ENCODE measurements at places on chromosomes 16 and 17.

DNA sequence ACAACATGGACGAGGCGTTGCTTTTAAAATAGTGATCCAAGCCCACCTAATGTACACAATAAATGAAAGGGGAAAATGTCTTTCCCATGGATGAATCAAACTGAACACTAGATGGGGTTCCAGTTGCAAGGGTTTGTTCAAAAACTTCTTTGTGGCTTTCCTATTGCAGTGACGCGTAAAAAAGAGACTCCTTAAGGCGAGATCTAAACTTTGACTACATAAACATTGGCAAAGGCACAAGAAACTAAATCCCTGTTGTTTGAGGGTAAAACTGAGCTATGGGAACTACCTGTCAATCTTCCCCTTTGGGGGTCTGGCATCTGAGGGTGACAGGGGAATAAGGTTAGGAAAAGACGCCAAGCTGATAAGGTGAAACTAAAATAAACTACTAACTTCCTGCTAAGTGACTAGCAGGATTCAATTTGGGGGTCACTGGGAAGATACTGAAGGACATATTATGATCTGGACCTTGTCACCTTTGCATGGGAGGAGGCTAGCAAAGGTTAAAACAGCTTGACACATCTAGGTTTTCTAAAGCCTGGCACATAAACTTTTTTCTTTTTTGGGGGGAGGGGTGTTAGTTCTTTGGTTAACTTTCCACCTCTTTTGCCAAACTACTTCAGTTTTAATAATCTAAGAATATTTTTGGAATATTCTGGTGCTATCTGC is 4.7 kb downstream of the SALL1 start:
- H3K27ac ChIP-seq, result no peak overlapping the region
- no peak overlapping the region for H3K4me3 ChIP-seq
- H3K4me1 ChIP-seq, result no peaks in the 10 kb centered on the region
- no peak for DNase-seq

GRCh38 chr16:81128726-81129524 is 32.7 kb upstream of the GCSH start:
- no peak overlapping the region for H3K27ac ChIP-seq
- H3K4me1 ChIP-seq, result no peaks in the 10 kb centered on the region
- no peaks in the 10 kb centered on the region for H3K36me3 ChIP-seq
- H3K4me3 ChIP-seq, result no peak overlapping the region

DNA sequence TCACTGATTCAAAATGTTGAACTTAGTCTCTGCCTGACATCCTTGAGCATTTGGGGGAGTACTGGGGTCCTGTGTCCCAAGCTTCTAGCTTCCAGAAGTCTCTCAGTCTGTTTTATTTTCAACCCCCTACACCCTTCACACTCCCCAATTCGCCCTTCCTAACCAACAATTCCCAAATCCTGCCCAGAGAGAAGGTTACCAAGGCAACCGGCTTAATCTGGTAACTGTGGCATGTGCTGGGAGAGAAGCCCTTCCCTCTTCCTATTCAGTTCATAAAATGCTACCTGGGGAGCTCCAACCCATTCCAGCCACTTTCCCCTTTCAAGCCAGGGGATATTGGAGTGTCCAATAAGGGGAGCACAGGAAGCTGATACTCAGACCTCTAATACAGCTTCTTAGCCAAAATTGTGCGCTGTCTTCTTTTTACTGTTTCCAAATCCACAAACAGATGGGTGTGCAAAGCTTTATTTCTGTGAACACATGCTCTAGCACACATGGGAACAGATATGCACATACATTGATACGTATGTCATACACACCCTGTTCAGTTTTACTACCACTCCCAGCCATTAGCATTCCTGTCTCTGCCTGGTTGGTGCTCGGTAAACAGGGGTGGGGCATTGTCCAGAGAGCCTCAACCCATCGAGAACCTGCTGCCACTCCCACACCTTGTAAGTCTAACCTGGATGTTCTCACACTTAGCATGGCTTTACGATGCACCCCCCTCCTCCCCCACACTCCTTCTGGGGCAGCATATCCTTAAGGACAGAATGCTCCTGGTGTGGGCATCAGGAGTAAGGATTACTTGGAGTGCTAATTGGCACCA is 1.1 kb upstream of the RAPGEFL1 start:
- H3K36me3 ChIP-seq, result peaks cover 34% of the 10 kb centered on the region
- no peak overlapping the region for H3K27ac ChIP-seq
- H3K4me1 ChIP-seq, result peaks cover 9% of the 10 kb centered on the region
- H3K4me3 ChIP-seq, result no peak overlapping the region
- DNase-seq, result no peak

GRCh38 chr17:78338486-78339259 is 21.2 kb downstream of the SOCS3 start:
- DNase-seq, result no peak
- H3K4me1 ChIP-seq, result peaks cover 30% of the 10 kb centered on the region
- peaks cover 15% of the 10 kb centered on the region for H3K36me3 ChIP-seq
- peak overlapping the region; percentile 68 for H3K27ac ChIP-seq

DNA sequence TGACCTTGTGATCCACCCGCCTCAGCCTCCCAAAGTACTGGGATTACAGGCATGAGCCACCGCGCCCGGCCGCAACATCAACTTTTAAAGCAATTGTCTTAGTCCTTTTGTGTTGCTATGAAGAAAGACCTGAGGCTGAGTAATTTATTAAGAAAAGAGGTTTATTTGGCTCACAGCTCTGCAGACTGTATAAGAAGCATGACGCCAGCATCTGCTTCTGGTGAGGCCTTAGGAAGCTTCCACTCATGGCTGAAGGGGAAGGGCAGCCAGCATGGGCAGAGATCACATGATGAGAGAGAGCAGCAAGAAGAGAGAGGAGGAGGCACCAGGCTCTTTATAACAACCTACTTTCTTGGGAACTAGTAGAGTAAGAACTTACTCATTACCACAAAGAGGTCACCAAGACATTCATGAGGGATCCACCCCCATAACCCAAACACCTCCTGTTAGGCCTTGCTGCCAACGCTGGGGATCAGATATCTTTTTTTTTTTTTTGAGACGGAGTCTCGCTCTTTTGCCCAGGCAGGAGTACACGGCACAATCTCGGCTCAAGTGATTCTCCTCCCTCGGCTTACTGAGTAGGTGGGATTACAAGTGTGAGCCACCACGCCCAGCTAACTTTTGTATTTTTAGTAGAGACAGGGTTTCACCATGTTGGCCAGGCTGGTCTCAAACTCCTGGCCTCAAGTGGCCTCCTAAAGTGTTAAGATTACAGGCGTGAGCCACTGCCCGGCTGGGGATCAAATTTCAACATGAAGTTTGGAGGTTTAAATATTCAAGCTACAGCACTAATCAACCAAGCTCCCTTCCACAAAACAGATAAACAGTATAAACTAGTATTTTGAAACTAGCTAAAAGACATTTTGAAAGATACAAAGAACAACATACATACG is 21.4 kb upstream of the GPT2 start:
- no peak overlapping the region for H3K4me3 ChIP-seq
- H3K36me3 ChIP-seq, result peaks cover 7% of the 10 kb centered on the region
- peaks cover 6% of the 10 kb centered on the region for H3K27me3 ChIP-seq
- peaks cover 2% of the 10 kb centered on the region for H3K4me1 ChIP-seq
- no peak for DNase-seq

- peak overlapping the region; percentile 71 for H3K4me3 ChIP-seq
- H3K4me1 ChIP-seq, result peaks cover 71% of the 10 kb centered on the region
- DNase-seq, result no peak
Observed at GRCh38 chr17:40343219-40344119, 21.1 kb downstream of the GJD3 start.

GRCh38 chr17:38907930-38908675 is 17.3 kb upstream of the LASP1NB start:
- peaks cover 32% of the 10 kb centered on the region for H3K4me1 ChIP-seq
- no peak for DNase-seq
- H3K4me3 ChIP-seq, result no peak overlapping the region
- no peaks in the 10 kb centered on the region for H3K27me3 ChIP-seq
- peaks cover 77% of the 10 kb centered on the region for H3K36me3 ChIP-seq
- peak overlapping the region; percentile 80 for H3K27ac ChIP-seq

GRCh38 chr16:31143011-31143693 is 6.7 kb downstream of the PRSS36 start:
- peaks cover 4% of the 10 kb centered on the region for H3K4me1 ChIP-seq
- H3K27ac ChIP-seq, result no peak overlapping the region
- DNase-seq, result no peak
- peaks cover 6% of the 10 kb centered on the region for H3K36me3 ChIP-seq
- H3K4me3 ChIP-seq, result peak overlapping the region; percentile 68

DNA sequence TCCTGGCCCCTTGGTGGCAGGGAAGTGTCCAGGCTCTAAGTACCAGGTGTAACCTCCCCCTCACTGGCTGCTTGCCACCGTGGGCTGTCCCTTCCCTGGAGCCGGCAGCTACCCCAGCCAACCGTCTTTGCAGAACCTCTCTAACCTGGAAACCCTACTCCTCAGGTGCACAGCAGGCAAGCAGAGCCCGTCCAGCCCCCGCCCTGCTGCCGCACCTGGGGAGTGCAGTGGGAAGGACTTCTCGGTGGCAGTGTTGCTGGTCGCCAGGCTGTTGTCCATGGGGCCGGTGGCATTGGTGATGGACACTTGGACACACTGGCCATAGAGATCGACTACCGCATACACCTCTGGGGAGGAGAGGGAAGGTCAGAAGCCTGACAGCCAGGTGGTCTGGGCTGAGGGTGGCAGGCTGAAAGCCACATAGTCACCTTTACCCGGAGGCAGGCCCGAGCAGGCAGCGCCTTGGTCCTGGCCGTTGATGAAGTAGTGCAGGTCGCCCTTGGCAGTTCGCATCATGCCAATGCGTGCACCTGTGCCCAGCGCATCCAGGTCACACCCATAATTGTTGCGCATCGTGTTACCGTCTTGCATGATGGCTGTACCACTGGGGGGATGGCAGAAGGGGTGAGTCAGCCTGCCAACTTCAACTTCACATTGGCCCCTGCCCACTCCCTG is 6.5 kb downstream of the NEURL4 start:
- peaks cover 20% of the 10 kb centered on the region for H3K36me3 ChIP-seq
- DNase-seq, result no peak
- no peak overlapping the region for H3K27ac ChIP-seq
- H3K4me3 ChIP-seq, result no peak overlapping the region
- no peaks in the 10 kb centered on the region for H3K27me3 ChIP-seq

GRCh38 chr16:86970279-86970678 is 346.9 kb downstream of the C16orf95 start:
- no peaks in the 10 kb centered on the region for H3K4me1 ChIP-seq
- no peak for DNase-seq
- peaks cover 41% of the 10 kb centered on the region for H3K27me3 ChIP-seq
- no peaks in the 10 kb centered on the region for H3K36me3 ChIP-seq
- no peak overlapping the region for H3K27ac ChIP-seq

- H3K36me3 ChIP-seq, result peaks cover 5% of the 10 kb centered on the region
- no peak overlapping the region for H3K27ac ChIP-seq
- DNase-seq, result no peak
- H3K4me3 ChIP-seq, result no peak overlapping the region
- peaks cover 4% of the 10 kb centered on the region for H3K4me1 ChIP-seq
- H3K27me3 ChIP-seq, result no peaks in the 10 kb centered on the region
Observed at GRCh38 chr17:76003915-76004314, 3.3 kb downstream of the CDK3 start.

DNA sequence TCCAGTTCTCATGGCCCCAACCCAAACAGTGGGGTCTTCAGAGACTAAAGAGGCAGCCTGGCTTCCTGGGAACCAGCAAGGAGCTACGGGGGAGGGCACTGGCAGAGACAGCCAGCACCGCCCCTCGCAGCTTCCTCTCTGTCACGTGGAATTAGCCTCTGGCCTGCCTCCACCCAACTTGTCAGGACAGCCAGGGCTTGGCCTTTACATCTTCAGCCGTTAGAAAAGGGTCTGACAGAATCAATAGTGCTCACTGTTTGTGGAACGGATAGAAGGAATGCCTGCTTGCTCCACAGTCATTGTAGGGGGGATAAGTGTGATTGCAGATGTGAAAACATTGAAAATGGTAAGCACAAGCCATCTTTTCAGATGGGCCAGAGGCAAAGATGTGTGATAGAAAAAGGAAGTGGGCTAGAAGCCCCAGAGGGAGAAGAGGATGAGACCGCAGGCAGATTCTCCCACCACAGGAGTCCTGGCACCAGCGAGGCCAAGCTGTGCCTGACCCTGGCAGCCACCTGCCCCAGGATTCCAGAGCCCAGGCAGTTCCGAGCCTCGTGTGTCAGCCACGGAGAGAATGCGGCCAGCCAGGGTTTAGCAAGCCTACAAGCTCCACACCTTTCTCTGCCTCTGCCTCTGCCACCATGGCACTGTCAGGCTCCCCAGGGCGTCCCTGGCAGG is 18.6 kb downstream of the GRIN2C start:
- H3K4me3 ChIP-seq, result no peak overlapping the region
- no peak overlapping the region for H3K27ac ChIP-seq
- peaks cover 6% of the 10 kb centered on the region for H3K36me3 ChIP-seq
- H3K27me3 ChIP-seq, result peaks cover 18% of the 10 kb centered on the region
- DNase-seq, result no peak

DNA sequence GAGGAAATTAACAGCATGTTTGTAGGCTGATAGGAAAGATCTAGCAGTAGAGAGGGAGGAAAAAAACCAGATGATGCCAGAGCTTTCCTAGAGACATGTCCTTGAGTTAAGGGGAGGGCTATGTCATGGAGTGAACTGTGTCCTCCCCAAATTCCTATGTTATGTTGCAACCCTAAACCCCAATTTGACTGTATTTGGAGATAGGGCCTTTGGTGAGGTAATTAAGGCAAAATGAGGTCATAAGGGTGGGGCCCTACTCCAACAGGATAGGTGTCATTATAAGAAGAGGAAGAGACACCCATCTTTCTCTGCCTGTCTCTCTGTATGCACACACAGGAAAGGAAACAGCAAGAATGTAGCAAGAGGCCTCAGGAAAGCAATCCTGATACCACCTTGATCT is 195.3 kb upstream of the AXIN2 start:
- H3K27me3 ChIP-seq, result no peaks in the 10 kb centered on the region
- H3K27ac ChIP-seq, result no peak overlapping the region
- H3K36me3 ChIP-seq, result no peaks in the 10 kb centered on the region

GRCh38 chr16:69056421-69056820 is 49.0 kb upstream of the HAS3 start:
- no peaks in the 10 kb centered on the region for H3K27me3 ChIP-seq
- H3K27ac ChIP-seq, result no peak overlapping the region
- H3K36me3 ChIP-seq, result peaks cover 2% of the 10 kb centered on the region

GRCh38 chr17:61029181-61029580 is 351.5 kb downstream of the BCAS3 start:
- H3K27me3 ChIP-seq, result no peaks in the 10 kb centered on the region
- no peak overlapping the region for H3K27ac ChIP-seq
- H3K36me3 ChIP-seq, result no peaks in the 10 kb centered on the region
- H3K4me3 ChIP-seq, result no peak overlapping the region

Data from effector memory CD8-positive, alpha-beta T cell (primary cell).